ENCODE measurements at places on chromosomes 5 and 9. TPM values are rescaled to one million over a fixed set of nuclear protein-coding genes. Genes with fewer than 3 reads are reported as not detected.

The SH2D3C gene
- 8.2 TPM for total RNA-seq

- no peak overlapping the region for H3K27ac ChIP-seq
- H3K4me1 ChIP-seq = no peaks in the 10 kb centered on the region
- ATAC-seq = no peak
- H3K4me3 ChIP-seq = no peak overlapping the region
- no peaks in the 10 kb centered on the region for H3K27me3 ChIP-seq
These were observed 63.5 kb downstream of the ASS1 start for GRCh38 chr9:130508218-130508617.

The FCN2 gene
- total RNA-seq = not detected

- H3K27me3 ChIP-seq = peaks cover 9% of the 10 kb centered on the region
- H3K36me3 ChIP-seq = no peaks in the 10 kb centered on the region
- no peak overlapping the region for H3K27ac ChIP-seq
- no peak for ATAC-seq
- H3K4me1 ChIP-seq = peaks cover 10% of the 10 kb centered on the region
These were observed 20.1 kb upstream of the LRRC14B start for GRCh38 chr5:170971-171800.

DNA sequence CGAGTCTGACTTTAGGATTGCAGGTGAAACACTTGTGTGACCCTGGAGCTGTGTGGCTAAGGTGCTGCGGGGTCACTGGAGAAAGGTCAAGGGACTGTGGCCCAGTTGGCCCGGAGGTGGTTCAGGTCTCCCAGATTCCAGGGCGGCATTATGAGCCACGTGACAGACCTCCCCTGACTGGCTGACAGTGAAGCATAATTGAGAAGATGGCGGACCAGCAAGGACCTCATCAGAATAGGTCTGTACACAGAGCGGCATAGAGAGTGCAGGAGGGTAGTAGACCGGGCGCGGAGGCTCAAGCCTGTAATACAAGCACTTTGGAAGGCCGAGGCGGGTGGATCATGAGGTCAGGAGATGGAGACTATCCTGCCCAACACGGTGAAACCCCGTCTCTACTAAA is 815 bp upstream of the ODF2 start:
- no peak for ATAC-seq
- H3K4me3 ChIP-seq = no peak overlapping the region
- H3K27me3 ChIP-seq = no peaks in the 10 kb centered on the region
- no peak overlapping the region for H3K27ac ChIP-seq
- peaks cover 5% of the 10 kb centered on the region for H3K4me1 ChIP-seq

DNA sequence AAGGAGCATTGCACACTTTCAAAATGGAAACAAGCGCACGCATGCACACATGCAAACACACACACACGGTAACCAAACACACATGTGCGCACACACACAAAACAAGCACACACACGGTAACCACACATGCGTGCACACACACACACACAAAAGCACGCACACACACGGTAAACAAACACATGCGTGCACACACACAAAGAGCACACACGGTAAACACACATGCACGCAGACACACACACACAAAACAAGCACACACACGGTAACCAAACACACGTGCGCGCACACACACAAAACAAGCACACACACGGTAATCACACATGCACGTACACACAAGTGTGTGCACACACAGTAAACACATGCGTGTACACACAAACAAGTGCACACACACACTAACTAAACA is 19.3 kb upstream of the SLC6A3 start:
- no peak for ATAC-seq
- H3K4me1 ChIP-seq = no peaks in the 10 kb centered on the region
- no peaks in the 10 kb centered on the region for H3K27me3 ChIP-seq
- H3K27ac ChIP-seq = no peak overlapping the region
- no peak overlapping the region for H3K4me3 ChIP-seq

- H3K36me3 ChIP-seq = no peaks in the 10 kb centered on the region
- no peak for ATAC-seq
- H3K27me3 ChIP-seq = no peaks in the 10 kb centered on the region
- H3K27ac ChIP-seq = no peak overlapping the region
- no peak overlapping the region for H3K4me3 ChIP-seq
These were observed 99.4 kb downstream of the RMI1 start for GRCh38 chr9:84079994-84080393.

The GABRB2 gene
- total RNA-seq = 17.3 TPM

The CETN3 gene
- 7.5 TPM for total RNA-seq

- no peak overlapping the region for H3K4me3 ChIP-seq
- H3K36me3 ChIP-seq = no peaks in the 10 kb centered on the region
- H3K27ac ChIP-seq = no peak overlapping the region
- no peaks in the 10 kb centered on the region for H3K27me3 ChIP-seq
- peak; percentile 16 for ATAC-seq
These were observed 190.5 kb downstream of the NXNL2 start for GRCh38 chr9:88725300-88726019.

DNA sequence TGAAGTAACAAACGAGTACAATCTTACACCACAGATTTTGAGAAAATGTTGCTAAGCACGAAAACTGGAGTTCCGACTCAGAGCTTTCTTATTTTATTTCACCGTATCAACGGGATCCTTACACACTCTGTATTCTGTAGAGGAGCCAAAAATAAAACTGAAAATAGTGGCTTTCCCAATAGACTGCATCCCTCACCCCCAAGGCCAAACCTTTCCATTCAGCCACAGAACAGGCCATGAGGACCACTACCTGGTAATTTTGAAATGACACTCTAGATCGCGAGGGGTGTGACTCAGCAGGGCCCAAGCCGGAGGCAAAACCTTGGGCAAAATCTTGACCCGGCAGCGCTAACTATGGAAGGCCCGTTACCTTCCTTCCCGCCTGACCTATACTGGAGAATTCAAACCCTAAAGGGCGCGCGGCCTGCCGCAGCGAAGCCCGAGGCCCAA is 432 bp downstream of the HSPA9 start:
- peaks cover 44% of the 10 kb centered on the region for H3K4me1 ChIP-seq
- peak overlapping the region; percentile 71 for H3K4me3 ChIP-seq
- H3K27ac ChIP-seq = peak overlapping the region; percentile 97
- no peaks in the 10 kb centered on the region for H3K27me3 ChIP-seq

The MYOT gene
- 31.0 TPM for total RNA-seq

GRCh38 chr9:136838314-136839228 is 3.7 kb upstream of the AJM1 start:
- ATAC-seq = no peak
- H3K27ac ChIP-seq = no peak overlapping the region
- H3K36me3 ChIP-seq = no peaks in the 10 kb centered on the region
- peaks cover 33% of the 10 kb centered on the region for H3K4me1 ChIP-seq
- no peak overlapping the region for H3K4me3 ChIP-seq

The NR5A1 gene
- total RNA-seq = not detected

- no peak overlapping the region for H3K4me3 ChIP-seq
- H3K4me1 ChIP-seq = no peaks in the 10 kb centered on the region
- H3K36me3 ChIP-seq = no peaks in the 10 kb centered on the region
- no peak overlapping the region for H3K27ac ChIP-seq
- no peaks in the 10 kb centered on the region for H3K27me3 ChIP-seq
These were observed 187.9 kb upstream of the ELL2 start for GRCh38 chr5:96149546-96149945.

DNA sequence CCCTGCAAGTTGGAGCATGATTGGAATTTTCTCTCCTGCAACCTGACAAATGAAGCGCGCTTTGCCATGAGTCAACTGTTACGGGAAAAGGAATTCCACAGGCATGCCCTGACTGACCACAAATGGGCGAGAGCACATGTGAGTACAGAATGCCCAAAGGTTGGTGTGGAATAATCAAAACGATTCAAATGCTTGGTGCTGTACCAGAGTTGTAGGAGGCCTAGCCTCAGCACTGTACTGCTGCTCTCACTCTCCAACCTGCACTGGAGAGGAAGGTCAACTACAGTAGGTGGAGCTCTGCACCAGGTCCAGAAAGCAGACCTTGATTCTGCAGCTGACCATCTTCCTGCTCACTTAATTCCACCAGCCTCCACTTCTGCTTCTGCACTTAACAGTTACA is 406.9 kb upstream of the ACTBL2 start:
- no peak overlapping the region for H3K4me3 ChIP-seq
- H3K36me3 ChIP-seq = no peaks in the 10 kb centered on the region
- H3K4me1 ChIP-seq = no peaks in the 10 kb centered on the region
- no peak for ATAC-seq

DNA sequence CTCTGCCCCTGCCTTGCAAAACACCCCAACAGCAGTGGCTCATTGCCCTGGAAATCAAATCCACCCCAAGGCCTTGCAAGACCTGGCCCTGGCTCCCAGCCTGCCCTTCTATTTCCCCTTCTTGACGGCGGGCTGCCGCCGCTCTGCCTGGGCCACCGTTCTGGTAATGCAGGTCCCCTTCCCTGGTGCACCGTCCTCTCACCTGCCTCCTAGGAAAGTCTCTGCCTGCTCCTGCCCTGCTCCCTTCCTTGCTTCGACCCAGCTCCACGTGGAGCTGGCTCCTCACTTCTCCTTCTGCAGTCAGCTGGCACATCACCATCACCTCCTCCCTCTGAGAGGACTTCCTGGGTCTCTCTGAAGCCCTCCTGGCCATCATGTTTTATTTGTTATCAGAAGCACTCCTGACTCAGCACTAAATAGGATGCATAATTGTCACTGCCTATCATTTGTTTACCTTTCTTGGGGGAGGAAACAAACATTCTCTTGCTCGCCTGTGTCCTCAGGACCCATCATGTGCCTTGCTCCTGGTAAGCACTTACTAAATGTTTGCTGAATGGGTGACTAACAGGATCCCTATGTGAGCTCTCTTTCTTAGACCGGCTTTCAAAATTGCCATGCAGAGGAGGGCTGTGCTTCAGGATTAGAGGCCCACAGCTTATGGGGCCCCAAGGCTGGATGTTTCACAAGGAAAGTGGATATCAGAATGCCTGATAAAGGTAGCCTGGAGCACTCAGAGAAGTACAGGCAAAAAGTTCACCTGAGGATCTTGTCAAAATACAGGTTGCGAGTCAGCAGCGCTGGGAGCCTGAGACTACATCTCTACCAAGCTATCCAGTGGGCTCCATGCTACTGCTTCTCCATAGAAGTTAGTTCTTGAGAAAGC is 19.6 kb upstream of the C5orf47 start:
- no peak for ATAC-seq
- H3K27me3 ChIP-seq = no peaks in the 10 kb centered on the region
- H3K4me3 ChIP-seq = no peak overlapping the region

DNA sequence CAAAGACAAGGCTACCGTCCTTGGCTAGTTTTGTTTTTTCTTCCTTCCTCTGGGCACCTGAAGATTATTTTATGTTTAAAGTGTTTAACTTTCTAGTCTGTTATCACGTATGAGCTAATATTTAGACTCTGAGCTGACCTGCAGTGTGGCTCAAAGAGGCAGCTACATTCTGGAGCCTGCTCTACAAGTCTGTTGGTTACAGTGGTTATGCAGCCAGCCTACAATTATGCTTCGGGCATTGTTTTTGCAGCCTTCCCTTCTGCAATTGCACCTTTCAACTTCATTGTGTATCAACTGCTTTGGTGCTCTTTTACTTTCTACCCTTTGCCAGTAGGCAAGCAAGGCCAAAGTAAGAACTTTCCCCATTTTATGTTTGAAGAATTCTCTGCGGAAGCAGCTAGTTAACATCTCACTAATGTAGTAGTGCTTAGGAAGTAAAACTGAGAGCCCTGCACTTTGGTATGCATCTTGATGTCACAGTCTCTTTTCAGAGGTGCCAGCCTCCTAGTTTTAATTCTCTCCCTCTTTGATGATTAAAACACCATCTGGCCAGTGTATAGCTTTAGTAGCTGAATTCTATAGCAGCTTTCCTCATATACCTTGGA is 322.1 kb downstream of the FAM170A start:
- no peak overlapping the region for H3K27ac ChIP-seq
- ATAC-seq = no peak
- no peak overlapping the region for H3K4me3 ChIP-seq
- no peaks in the 10 kb centered on the region for H3K36me3 ChIP-seq

The NR2F1-AS1 gene
- total RNA-seq = 7.0 TPM

The DDX4 gene
- not detected for total RNA-seq

The CCDC192 gene
- total RNA-seq = 0.94 TPM

The NIM1K gene
- 0.94 TPM for total RNA-seq

The HRH2 gene
- 1.7 TPM for total RNA-seq

DNA sequence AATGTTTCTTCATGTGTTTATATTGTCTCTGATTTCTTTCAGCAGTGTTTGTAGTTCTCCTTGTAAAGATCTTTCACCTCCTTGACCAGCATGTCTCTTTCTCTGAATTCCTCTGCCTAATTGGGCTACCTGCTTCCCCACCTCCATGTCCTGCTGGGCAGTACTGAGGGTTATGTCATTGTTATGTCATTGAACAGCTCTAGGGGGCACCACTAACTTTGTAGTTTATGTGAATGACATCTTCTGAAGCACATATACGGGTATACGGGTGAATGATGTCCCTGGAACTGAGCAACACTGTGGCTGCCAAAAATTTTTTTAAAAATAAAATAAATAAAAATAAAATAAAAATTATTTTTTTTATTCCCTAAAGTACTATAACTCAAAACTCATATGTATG is 16.9 kb upstream of the SNCAIP start:
- H3K27ac ChIP-seq = no peak overlapping the region
- no peak overlapping the region for H3K4me3 ChIP-seq
- no peak for ATAC-seq
- no peaks in the 10 kb centered on the region for H3K27me3 ChIP-seq
- no peaks in the 10 kb centered on the region for H3K36me3 ChIP-seq
- H3K4me1 ChIP-seq = no peaks in the 10 kb centered on the region

- no peak overlapping the region for H3K27ac ChIP-seq
- H3K27me3 ChIP-seq = no peaks in the 10 kb centered on the region
- H3K36me3 ChIP-seq = no peaks in the 10 kb centered on the region
These were observed 5.2 kb upstream of the PPARGC1B start for GRCh38 chr5:149724884-149725283.

DNA sequence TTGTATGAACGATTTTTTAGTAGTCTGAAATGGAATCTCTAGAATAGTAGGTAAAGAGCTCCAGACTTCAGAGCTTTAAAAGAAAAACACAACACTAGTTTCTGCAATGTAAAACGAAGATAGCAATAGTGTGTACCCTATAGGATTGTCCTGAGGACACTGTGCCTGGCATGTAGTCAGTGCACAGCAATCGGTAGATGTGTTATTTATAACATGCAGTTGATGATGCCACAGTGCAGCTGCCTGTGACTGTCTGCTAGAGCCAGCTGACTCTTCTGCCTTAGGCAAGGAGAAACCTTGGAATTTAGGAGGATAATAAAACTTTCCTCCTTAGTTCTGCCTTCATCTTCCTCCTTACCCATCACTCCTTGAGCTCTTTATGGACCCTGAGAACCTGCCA is 27.7 kb upstream of the TMOD1 start:
- H3K4me1 ChIP-seq = peaks cover 2% of the 10 kb centered on the region
- ATAC-seq = no peak
- H3K27ac ChIP-seq = no peak overlapping the region
- no peak overlapping the region for H3K4me3 ChIP-seq
- no peaks in the 10 kb centered on the region for H3K27me3 ChIP-seq

The TRAF1 gene
- total RNA-seq = 14.3 TPM
